ENCODE measurements at places on chromosomes 7 and 10. TPM values are rescaled to one million over a fixed set of nuclear protein-coding genes. Genes with fewer than 3 reads are reported as not detected.

INA gene
- 9.7 TPM for total RNA-seq

TFPI2 gene
- total RNA-seq = 1.5 TPM

CYP3A4 gene
- not detected for total RNA-seq

DNA sequence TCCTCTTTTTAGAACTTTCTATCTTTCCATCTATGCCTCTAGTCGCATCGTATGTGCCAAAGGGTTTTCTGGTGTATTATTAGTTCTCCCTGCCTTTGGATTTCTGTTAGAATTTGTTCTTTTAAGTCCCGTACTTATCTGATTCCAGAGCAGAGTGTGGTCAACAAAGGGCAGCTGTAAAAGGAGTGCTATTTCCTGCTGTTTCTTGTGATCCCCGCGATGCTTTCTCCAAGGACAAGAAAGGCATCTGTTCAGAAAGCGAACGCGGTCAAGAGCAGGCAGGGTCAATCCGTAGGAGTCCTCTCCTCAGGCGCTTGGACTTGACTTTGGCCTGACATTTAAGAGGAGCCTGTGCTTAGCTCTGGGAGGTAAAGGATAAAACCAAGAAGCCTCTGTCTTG, 1152.1 kb upstream of the AUTS2 start:
- no peak for DNase-seq
- no peak overlapping the region for H3K27ac ChIP-seq
- no peaks in the 10 kb centered on the region for H3K27me3 ChIP-seq
- H3K36me3 ChIP-seq = no peaks in the 10 kb centered on the region
- no peaks in the 10 kb centered on the region for H3K4me1 ChIP-seq
